ENCODE measurements at places on chromosomes 13 and 19.

GRCh38 chr19:6063576-6064335, 46.5 kb downstream of the RFX2 start:
- no peak for DNase-seq

DNA sequence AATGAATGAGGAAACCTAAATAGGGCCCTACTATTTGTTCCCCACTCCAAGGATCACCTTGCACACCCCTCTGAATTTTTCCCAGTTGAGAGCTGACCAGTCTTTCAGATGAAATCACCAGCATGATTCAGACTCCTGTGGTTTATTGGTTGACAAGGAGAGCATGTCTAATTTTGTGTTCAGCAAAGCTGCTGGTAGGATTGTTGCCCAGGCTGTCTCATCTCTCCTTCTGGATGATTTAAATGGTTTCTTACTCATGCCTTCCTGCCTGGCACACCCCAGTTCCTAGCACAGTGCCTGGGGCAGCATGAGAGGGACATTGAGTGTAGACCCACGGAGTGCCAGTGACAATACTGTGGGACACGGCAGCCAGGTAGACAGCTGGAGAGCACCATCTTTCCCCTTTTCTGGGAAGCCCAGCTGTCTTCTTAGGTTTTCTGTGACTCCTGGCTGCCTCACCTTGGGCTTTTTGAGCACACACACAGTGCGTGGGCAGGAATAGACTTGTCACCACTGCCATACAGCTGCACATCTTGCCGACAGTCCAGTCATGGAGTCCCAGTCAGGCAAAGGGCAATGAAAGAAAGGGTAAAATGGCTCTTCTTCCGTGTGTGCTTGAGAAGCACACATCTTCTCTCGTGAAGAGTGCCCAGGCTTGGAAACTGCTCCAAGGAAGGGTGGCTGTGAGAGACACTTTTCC, 12.3 kb downstream of the FGF9 start:
- DNase-seq, result no peak

GRCh38 chr19:50921426-50922316, 10.5 kb upstream of the KLK4 start:
- DNase-seq, result no peak

- no peak for DNase-seq
Measured at GRCh38 chr13:43026262-43026661, 2.9 kb downstream of the DNAJC15 start.

DNA sequence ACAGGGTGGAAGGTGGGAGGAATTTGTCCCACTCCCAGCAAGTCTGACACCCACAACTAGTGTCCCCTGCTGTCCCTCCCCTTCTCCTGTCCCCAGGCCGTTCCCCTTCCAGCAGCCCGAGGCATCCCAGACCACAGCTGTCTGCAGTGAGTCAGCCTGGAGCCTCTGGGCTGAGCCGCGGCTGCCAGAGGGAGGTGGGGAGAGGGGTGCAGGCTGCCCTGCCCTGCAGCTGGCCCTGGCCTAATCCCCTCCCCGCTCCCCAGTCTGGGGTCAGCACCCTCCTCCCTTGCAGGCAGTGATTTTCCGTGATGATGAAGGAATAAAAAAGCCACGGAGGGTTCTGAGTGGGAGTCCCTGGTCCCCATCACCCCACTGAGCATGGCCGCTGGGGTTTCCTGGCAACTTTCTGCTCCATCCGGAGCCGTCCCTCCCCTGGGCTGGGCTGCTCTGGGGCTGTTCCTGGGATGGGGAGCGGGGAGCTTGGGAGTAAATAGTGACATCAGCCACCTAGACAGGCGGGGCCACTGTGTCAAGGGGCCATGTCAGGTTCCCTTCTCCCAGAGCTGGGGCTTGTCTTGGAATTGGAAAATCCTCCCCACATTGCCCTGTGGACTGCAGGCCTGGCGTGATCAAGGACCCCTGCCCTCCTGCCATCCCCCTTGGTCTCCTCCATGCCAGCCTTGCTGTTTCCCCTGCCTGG, 16.8 kb downstream of the SPC24 start:
- no peak for DNase-seq

DNA sequence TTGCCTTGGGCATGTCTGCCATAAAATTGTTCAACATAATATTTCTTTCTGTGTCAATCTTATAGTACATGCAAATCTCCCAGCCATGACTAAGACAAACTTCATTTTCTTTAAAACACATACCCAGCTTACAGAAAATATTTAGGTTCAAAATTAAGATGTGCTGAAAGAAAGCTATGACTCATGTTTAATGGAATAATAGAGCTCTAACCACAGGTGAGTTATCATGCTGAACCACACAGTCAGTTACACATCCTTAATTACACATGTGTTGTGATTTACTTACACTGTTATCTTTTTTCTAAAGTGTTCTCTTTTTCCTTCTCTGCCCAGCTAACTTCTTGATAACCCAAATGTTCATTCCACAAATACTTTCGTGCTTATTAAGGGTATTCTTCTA, 1831.2 kb downstream of the OLFM4 start:
- DNase-seq, result no peak

- no peak for DNase-seq
Measured at GRCh38 chr13:112144616-112145550, 77.9 kb downstream of the SOX1 start.

GRCh38 chr19:20926796-20927195, 3.7 kb downstream of the ZNF85 start:
- DNase-seq, result no peak

DNA sequence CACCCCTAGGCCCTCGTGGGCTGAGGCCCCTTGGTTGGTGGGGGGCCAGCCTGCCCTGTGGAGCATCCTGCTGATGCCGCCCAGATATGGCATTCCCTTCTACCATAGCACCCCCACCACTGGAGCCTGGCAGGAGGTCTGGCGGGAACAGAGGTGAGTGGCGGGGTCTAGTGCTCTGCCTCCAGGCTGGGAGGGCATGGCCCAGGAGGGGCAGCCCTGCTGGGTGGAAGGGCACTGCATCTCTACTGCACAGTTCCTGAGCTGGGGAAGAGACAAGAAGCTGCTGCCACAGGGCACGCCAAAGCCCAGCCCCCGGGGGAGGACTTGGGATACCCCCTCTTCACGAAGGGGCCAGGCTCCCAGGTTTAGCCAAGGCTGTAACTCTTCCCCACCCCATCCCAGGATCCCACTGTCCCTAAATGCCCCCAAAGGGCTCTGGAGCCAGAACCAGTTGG, 2.4 kb upstream of the KMT2B start:
- no peak for DNase-seq

DNA sequence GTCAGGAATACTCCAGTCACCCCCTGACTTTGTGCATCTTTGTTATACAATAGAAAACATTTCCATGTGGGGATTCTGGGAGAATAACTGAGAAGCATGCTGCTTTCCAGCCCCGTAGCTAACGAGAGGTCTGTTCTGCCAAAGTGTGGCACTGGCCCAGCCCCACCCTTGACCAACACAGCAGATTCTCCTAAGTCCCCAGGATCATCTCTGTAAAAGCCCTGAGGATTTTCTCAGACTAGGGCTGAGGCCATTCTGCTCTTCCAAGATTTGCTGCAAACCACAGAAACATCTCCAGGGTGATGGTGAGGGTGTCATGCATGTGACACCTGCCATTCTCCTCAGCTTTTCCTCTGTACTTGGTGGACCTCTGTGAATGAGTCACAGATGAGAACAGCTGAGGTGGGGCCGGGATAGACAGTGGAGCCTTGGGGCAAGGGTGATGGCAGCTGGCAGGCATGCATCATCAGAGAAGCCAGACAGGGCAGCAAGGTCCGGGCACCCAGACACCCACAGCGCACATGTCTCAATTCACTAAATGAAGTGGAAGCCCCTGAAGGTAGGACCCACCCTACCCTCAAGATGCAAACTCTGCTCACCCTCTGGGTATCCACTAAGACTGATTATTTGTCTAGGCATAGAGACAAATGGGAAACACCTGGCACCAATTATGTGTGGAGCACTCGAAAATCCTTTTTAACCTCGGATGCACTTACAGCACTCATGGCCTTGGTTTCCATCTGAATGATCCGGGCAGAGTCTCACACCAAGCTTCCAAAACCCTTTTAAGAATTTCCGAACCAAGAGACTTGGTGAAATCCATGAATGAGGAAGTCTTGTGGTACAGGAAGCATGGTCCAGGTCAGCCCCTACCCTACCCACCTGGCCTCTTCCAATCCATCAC, 20.1 kb upstream of the DOCK9 start:
- no peak for DNase-seq

GRCh38 chr19:11355160-11356073, at the start of gene PLPPR2:
Gene PLPPR2, plus strand, starts transcription at chr19:11355432. Its CDS starts 2,242 bp downstream, at chr19:11357674.
- DNase-seq, result peak; percentile 15

GRCh38 chr13:99310382-99311031, 3.3 kb upstream of the GPR183 start:
- DNase-seq, result no peak

DNA sequence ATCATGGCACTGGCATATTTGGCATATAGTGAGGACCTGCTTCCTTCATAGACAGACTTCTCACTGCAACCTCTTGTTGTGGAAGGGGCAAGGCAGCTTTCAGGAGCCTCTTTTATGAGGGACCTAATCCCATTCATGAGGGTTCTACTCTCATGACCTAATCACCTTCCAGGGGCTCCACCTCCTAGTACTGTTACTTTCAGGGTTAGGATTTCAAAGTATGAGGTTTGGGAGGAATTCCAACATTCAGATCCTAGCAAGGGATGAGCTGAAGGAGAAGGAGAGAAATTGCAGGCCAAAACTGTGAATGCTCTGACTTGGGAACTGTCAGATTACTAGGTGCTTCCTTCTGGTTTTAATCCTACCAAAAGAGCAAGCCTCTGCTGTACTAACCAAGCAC, 87.8 kb downstream of the LMO7 start:
- no peak for DNase-seq

- DNase-seq, result no peak
Measured at GRCh38 chr19:28324275-28325060, 888.5 kb downstream of the UQCRFS1 start.

DNA sequence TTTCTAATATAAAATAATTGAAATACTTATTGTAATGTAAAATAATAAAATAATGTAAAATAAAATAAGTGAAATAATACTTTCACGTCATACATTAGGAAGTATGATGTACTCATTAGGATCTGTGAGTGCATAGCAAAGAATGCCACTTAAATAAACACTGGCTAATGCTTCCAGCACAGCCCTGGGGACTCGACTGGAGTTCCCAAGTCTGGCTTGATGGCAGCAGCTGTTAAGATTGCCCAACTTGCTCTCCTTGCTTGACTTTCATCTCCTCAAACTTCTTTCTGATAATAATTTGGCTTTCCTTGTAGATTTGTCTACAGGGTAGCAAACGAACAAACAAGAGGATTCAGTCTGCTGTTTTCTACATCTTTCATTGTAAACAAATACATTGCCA, 191.9 kb downstream of the COG6 start:
- DNase-seq, result no peak

DNA sequence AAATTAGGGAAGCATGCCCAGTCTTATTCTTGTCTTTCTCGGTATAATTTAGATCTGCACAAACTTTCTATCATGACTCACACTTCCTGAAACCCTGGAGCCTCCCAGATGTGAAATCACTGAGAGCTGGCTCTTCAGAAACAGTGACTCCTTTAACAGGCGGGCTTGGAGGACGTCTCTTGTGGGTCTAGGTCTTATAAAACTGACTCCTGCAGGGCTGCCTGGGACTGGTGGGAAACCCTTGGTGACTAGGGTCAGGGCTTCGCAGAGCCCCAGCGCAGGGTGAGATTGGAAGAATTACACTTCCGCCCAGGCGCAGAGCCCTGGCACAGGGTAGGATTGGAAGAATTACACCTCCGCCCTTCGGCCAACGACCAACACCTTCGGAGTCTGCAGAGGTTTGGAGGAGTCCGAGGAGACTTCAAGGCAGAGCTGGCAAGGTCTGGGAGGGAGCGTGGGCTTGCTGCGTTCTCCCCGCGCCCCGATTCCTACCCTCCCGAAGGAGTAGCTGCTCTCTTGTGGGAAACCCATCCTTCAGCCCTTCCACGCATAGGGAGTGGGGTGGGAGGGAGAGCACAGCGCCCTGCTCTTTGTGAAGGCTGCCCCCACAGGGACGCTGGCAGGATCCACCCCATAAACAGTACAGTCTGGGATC, 43.4 kb upstream of the MAP3K10 start:
- DNase-seq, result no peak

DNA sequence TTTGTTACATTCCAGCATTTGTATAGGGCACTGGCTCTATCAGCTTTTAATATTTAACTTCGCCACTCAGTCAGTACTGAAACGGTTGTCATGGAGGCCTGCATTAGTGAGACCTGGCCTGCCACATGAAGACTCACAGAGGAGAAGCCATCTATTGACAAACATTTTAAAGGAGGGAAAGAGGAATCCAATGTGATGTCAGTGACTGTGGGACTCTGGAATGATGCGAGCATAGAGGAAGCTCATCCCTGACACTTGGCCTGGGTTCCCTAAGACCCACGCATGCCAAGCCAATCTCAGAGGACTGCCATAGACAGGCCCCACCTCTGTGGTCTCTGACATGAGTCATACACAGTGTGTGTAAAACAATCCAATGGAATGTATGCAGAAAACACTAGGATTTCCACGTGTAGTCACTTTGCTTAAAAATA, 7.9 kb upstream of the DPY19L3 start:
- no peak for DNase-seq

- no peak for DNase-seq
Measured at GRCh38 chr19:15372470-15372869, 7.1 kb downstream of the AKAP8 start.
